ENCODE measurements at places on chromosomes 4 and X.

DNA sequence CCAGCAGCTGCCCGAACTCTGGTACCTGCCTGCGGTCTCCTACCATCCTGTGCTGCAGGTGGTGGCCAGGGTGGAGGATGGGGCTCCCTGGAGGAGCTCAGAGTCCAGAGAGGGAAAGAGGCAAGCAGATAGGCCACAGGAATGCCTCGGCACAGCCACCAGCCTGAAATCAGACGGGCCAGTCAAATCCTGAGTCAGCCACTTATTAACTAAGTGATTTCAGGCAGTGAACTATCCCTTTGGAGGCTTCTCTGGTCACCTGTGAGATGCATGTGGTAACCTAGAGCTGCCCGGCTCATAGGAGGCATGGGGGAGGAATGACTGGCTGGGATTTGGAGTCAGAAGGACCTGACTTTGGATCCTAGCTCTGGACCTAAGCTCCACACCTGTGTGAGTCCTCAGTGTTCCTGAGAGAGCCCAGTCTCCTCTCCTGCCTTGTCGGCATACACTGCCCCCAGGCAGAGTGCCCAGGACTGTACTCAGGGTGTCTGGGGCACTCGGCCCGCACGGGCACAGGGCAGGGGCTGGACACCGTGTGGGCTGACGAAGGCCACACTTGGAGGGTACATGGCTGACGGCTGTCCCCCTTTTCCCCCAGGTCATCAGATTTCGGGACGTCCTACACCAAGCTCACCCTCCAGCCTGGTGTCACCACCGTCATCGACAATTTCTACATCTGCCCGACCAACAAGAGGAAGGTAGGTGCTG, 96.4 kb upstream of the PSAPL1 start:
- DNase-seq, result no peak

DNA sequence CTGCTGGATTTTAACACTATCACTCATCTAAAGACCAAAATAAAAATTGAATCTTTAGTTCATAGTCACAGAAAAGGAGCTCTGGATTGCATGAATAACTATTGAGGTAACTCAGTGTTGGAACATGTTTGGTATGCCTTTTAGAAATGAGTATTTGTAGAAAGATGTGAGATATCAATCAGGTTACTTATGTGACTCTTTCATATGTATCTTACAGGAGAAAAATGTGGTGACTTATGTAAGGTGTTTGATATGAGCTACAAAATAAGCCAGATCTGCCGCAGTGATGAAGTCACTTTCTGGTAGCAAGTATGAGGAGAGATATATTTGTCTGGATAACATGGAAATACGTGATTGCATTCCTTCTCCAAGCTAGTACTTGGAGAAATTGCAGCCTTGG, 1653.3 kb upstream of the PCDH7 start:
- no peak for DNase-seq

GRCh38 chrX:149469406-149469805, 35.7 kb downstream of the IDS start:
- DNase-seq, result no peak

DNA sequence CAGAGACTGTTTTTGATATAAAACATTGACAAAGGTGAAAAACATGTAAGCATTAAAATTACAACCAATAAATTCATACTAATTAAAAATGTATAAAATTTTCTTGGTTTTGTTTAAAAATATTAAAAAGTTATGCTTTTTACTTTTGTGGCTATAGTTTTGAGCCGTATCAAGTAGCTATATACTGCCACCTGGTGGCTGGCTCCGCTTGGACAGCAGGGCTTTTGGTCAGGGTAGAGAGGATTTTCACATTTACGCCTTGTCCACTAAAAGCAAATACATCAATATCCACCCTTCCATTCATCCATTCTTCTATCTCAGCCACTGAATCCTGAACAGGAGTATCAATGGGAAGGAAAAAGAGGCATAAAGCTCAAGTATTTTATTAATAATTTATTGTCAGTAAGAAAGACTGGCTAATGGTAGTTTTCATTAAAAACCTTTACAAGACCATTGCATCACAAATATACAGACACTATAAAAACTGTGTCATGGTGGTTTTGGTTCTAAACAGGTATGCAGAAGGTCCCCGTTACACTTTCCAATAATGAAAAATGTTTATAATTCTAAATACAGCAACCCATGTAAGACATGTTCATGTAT, 32.1 kb upstream of the MTNR1A start:
- DNase-seq, result no peak

GRCh38 chrX:112827292-112827903, 13.2 kb downstream of the AMOT start:
- DNase-seq, result no peak

DNA sequence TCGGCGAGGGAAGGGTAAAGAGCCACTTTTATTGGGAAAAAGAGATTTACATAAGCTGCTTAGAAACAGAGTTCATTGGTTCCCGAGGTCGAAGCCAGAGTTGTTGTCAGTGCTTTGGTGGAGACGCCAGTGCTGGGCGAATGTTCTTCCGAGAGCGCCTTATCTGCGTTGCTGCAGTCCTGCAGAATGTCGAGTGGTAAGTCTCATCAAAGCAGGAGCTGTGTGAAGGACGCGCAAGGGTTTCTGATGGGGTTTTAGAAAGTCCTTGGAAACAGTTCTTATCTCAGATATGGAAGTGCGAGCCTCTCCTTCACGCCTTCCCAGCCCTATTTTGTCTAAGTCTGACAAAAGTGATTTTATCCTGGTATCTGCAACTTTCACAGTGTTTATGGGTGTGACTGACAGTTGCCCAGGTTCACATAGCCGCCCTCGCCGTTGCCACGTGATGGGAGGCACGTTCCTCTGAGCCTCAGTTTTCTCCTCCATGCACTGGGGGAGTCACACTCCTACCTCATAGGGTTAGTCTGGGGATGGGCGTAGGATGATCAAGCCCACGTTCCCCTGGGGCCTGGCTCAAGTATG, 47.3 kb upstream of the NSG1 start:
- no peak for DNase-seq

- DNase-seq, result no peak
Observed at GRCh38 chrX:109533631-109534030, 3.0 kb upstream of the NXT2 start.

DNA sequence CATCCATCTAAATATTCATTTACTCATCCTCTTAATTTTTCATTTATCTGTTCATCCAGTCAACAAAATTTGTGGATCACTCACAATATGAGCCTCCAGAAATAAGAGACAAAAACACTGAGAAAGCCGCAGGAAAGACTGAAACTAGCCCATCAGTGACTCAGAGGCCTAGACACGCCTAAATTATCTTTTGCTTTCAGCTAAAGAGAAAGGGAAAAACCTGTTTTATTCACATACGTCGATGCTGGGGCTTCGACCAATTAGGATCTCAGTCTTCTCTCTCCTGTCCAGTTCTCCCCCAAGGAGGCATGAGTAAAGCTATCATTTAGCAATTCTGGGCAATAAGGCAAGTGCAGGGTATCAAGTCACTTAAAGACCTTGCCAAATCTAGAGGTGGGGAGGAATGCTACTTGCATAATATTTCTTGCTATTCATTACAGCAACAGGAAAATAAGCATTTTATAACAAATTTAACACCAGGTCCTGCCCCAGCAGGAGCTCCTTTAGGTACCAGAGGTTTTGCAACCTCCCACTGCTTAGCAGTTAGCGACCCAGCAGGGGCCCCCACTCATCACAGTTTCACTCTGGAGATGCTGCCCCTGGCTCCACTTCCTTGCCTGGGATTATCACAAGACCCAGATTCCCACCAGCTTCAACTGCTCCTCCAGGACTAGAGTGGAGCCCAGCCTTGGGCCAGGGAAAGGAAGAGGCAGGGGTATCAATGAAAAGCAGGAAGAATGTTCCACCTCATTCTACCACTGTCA, 30.1 kb upstream of the TMEM154 start:
- DNase-seq, result no peak

GRCh38 chr4:138512756-138513155, 270.6 kb upstream of the SLC7A11 start:
- DNase-seq, result no peak

DNA sequence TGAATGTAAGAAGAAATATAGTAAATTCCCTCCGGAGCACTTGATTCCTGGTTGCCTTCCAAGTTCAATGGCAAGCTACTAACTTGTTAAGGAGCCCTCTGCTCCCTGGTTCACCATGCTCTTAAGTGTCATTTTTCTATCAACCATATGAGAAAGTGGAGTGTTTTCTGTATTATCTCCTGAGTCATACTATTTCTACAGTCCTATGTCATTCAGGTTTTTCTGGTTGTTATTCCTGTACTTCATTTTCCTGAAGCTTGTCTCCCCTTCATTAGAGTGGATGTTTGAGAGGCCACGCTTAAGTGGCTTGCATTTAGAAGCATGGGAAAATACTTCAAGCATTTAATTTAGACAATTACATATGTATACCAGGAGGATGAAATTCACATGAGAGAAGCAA, 14.7 kb upstream of the EPGN start:
- DNase-seq, result no peak

GRCh38 chr4:123673971-123674370, 277.4 kb downstream of the SPRY1 start:
- no peak for DNase-seq

GRCh38 chrX:80293354-80293753, 126.9 kb upstream of the TENT5D start:
- no peak for DNase-seq

- no peak for DNase-seq
Observed at GRCh38 chrX:40644821-40645358, 2.5 kb downstream of the CXorf38 start.

- DNase-seq, result no peak
Observed at GRCh38 chr4:146308951-146309350, 94.6 kb downstream of the REELD1 start.

- DNase-seq, result no peak
Observed at GRCh38 chr4:83917572-83917971, 381.7 kb downstream of the GPAT3 start.

DNA sequence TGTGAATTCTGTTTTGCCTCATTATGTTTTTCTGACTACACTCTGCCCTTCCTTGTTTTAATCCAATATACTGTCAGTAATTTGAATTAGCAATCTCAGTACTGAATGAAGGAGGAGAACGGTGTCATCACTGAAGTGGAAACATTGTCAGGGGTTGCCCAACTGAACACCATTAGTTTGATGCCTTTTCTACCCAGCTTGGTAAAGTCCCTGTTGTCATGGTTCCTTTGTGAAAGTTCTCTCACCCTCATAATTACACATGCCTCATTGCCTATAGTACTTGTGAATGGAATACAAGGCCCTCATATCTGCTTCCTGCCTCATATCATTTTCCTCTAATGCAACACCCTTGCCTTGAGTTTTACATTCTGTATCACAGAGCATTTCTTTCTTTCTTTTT, 76.9 kb downstream of the RRAGB start:
- no peak for DNase-seq

- DNase-seq, result no peak
Observed at GRCh38 chr4:140363558-140363957, 9.9 kb upstream of the SCOC start.

DNA sequence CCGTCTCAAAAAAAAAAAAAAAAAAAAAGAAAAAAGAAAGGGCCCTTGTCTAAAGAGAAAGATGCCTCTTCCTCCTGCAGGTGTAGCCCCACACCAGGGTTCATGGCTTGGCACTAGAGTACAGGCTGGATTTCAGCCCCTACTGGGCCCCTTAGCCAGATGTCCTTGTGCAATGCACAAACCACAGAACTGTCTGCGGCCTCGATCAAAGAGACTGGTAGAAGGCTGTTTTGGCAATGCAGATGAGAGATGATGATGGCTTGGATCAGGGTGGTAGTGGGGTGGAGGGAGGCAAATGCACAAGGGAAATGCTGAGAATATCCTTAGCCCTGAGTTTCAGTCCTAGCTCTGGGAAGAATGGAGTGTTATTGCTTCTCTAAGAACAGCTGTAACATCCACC, 26.5 kb upstream of the TSR2 start:
- DNase-seq, result no peak

- DNase-seq, result no peak
Observed at GRCh38 chr4:143699331-143700045, 987 bp downstream of the FREM3 start.

DNA sequence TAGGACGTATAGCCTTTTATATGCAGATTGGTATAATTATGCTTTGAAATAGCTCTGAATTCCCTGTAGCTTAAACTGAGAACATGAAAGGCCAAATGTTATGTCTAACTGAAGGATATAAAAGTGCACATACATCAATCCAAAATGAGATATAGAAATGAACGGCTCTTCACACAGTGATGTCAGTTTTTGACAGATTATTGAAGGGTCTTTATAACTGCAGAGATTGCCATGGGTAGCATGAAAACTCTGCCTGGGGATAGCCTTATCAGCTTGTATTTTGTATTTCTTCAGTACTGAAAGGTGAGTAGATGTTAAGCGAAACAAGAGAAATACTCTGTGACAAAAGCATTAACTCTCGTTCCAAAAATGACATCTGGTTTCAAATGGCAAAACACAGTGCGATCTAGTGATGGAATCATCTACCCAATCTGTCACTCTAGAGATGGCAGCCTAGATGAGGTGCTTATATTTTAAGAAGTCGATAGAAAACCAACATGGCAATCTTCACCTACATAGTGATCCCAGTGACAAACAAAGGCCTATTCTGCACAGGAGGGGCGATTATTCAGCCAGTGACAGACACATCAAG, 59.7 kb downstream of the PCDH10 start:
- DNase-seq, result no peak

DNA sequence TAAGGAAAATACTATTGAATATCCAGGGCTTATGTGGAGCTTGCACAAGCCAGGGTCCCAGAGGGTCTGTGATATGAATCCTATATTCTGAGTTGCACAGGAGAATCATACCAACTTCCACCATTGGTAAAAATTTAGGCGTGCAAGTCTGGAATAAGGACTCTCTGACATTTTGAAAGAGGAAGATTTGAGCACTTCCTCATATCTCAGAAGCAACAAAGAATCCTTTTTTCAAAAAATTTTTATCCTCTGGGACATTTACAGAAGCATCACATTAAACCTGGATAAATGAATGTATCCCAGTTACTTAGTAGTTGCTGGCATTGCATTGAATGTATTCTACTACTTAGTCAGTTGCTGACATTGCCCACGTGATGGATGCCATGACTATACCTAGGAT, 24.2 kb upstream of the CAMK2D start:
- no peak for DNase-seq

DNA sequence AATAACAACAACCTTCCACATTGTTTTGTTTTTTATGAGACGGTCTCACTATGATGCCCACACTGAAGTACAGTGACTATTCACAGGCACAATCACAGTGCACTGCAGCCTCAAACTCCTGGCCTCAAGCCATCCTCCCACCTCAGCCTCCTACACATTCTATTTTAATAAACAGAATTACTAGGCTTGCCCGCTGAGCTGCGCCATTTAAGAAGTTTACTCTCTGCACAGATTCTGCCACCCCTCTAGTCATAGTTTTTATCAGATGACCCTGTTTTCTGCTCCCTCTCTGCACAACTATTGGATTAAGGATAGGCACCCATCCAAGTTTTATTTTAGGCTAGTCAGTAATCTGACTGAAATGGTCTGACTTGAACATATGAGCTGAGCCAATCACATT, 11.3 kb upstream of the COX18 start:
- DNase-seq, result no peak

GRCh38 chrX:115563633-115564162, 2.7 kb downstream of the PLS3 start:
- no peak for DNase-seq

GRCh38 chr4:113921089-113921794, 58.2 kb downstream of the ARSJ start:
- DNase-seq, result no peak
